ENCODE measurements at places on chromosomes 6 and 20.

- no peak for DNase-seq
Observed at GRCh38 chr6:169958510-169958909, 207.1 kb downstream of the ERMARD start.

GRCh38 chr6:54898767-54899166, 52.2 kb downstream of the FAM83B start:
- no peak for DNase-seq

GRCh38 chr6:170139531-170139930, 151.3 kb downstream of the DLL1 start:
- DNase-seq, result no peak

- DNase-seq, result no peak
Observed at GRCh38 chr6:39357998-39358686, 35.6 kb upstream of the KCNK16 start.

GRCh38 chr6:118993358-118993757, 58.4 kb upstream of the MCM9 start:
- DNase-seq, result no peak

- no peak for DNase-seq
Observed at GRCh38 chr6:149716181-149716963, 1.5 kb downstream of the LATS1 start.

- no peak for DNase-seq
Observed at GRCh38 chr6:41037107-41037900, 1.7 kb downstream of the UNC5CL start.

GRCh38 chr6:75266716-75267291, 17.8 kb downstream of the TMEM30A start:
- DNase-seq, result no peak

DNA sequence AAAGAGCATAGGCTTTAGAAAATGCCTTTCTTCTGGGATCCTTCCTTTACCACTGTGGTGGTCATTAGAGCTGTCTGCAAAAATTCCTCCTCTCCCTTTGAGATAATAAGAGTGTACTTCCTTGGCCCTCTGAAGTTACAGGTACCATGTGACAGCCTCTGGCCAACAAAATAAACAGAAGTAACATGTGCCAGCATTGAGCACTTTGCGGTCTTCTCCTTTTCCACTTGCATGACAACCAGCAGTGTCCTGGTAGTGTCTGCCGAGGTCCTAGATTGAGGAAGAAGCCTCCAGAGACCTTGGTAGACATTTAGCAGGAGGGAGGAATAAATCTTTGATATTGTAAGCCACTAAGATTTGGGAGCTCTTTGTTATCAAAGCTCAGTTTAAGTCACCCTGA, 87.5 kb upstream of the ARID1B start:
- DNase-seq, result no peak

- DNase-seq, result no peak
Observed at GRCh38 chr6:27514906-27515495, 42.1 kb upstream of the ZNF184 start.

- peak; percentile 12 for DNase-seq
Observed at GRCh38 chr6:46014511-46015118, 1.0 kb downstream of the CLIC5 start.

DNA sequence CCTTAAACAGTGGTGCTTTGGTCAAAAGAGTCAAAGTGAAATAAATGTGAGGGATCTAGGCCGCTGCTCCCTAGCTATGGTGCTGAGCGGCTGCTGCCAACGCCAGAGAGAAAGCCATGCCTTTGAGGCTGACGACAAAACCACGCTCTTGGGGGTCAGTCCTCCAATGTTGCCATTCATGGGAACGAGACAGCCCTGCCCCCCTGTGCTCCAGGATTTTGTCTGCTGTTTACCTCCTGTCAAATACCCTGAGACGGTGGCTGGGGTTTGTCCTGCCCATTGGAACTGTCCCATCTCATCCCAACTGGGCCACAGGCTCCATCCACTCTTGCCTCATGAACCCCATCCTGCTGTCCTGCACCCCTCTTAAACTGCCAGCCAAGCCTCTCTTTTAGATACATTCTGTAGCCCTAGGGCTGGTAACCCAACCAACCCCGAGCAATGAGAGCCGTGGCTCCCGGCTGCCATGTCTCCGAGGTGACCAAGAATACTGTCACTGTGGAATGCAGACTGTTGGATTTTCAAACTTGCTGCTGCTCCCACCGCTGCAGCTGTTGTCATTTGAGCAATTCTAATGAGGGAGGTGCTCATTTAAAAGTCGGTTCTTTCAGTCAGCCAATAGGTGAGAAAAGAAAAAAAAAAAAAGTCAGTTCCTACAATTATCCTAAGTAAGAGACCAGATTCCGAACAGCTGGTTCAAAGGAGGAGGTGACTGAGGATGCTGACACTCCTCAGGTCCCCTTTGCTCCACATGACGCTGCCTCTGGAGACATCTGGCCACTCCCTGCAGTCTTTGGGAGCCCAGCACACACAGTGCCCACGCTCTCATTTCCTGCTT, 73.1 kb upstream of the QKI start:
- DNase-seq, result no peak

GRCh38 chr20:58705208-58705926, 12.8 kb downstream of the NPEPL1 start:
- DNase-seq, result no peak

- DNase-seq, result no peak
Observed at GRCh38 chr6:53937461-53937860, 142.7 kb downstream of the LRRC1 start.

DNA sequence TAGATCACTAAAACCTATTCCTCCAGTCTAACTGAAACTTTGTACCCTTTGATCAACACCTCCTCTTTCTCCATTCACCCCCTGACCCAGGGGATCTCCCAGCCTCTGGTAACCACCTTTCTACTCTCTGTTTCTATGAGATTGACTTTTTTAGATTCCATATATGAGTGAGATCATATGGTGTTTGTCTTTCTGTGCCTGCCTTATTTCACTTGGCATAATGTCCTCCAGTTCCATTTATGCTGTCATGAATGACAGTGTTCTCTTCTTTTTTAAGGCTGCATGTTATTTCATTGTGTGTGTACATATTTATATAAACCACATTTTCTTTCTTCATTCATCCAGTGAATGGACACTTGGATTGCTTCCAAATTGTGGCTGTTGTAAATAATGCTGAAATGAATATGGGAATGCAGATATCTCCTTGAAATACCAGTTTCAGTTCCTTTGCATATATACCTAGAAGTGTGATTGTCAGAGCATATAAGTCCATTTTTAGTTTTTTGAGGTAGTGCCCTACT, 57.7 kb downstream of the DHX35 start:
- DNase-seq, result no peak

GRCh38 chr6:56851541-56852259, 103.2 kb upstream of the BEND6 start:
- DNase-seq, result no peak

GRCh38 chr6:3522561-3523260, 65.9 kb upstream of the SLC22A23 start:
- DNase-seq, result no peak

- DNase-seq, result no peak
Observed at GRCh38 chr6:109322825-109323224, 59.4 kb downstream of the CD164 start.

DNA sequence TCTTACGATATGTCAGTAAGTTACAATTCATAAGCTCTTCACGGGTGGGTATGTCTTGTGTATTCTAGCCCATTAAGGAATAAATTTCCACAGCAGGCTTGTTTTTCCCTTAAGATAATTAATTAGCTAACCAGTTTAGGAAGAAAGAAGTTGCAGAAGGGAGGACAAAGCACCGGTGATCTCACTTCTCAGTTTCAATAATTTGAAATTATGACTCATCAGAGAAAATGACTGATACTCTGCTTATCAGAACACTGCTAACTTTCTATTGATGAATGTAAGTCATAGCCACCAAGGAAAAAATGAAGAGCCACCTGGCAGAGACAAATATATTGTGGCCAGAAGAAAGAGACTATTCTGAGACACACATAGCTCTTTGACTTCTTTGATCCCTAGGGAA, 35.0 kb upstream of the ENTPD6 start:
- no peak for DNase-seq

DNA sequence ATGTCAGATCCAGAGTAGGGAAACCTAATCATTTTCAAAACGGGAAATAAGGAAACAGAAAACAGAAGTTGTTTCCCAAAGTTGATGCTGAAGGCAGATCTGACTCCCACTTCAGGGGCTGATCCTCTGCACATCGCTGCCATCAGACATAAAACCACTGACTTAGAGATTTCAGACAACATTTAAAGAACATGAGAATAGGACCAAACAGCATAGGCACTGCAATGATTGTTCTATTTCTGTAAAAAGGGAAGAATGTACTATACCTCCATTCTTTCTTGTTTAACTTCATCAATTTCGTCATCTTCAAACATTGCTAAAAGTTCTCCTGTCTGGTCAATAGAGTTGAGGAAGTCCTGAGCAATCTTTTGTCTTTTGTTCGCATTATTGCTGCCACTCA, 324.7 kb upstream of the RUNX2 start:
- DNase-seq, result no peak

- DNase-seq, result no peak
Observed at GRCh38 chr6:11894212-11894611, 115.6 kb upstream of the ADTRP start.
